ENCODE measurements at places on chromosomes 3 and 15.

DNA sequence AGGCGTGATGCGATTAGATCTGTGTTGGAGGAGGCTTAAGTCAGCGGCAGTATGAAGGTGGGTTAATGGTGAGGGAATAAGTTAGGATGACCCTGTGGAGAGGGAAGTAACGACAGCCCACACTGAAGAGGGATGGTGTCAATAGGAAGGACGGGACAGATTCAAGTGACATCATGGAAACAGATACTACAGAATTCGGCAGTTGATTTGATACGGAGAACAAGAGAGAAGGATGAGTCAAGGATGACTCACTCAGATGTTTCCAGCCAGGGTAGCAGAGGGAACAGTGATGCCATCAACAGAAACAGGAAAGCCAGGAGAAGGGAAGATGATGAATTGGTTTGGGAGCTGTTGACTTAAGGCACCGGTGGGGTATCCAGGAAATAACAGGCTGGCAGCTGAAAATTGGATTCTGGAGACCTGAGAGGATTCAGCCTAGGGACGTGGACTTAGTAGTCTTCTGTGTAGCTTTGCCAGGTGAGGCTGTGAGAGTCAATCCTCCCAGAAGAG is 38.0 kb downstream of the SHC4 start:
- DNase-seq: peak; percentile 17

GRCh38 chr15:64224511-64224910 is 61.7 kb upstream of the PPIB start:
- DNase-seq: no peak

GRCh38 chr3:81097889-81098288 is 663.6 kb downstream of the GBE1 start:
- DNase-seq: no peak

DNA sequence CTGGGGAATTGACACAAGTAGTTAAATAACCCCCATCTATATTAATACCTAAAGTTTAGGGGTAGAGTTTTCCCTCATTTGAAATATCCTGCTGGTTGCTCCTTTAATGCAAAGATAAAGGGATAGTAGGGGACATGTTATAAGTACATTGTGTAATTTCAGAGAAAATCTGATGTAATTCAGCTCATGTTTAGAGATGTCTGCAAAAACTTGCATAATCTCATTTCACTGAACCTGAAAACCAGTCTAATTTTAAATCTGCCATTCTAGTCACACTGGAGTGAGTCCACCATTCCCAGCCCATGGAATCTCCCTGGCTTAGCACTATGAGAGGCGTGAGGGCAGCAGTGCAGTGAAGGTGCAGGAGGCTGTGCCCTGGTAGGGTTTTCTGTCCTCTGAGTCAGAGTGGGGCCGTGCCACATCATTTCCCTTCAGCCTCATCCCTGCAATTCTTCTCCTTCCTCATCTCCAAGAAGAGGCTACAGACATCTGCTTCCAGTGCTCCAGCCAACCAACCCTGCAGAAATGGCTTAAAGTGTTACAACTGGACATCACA is 246.3 kb upstream of the UMPS start:
- DNase-seq: no peak

- DNase-seq: no peak
Measured at GRCh38 chr3:46852839-46853355, 10.3 kb downstream of the MYL3 start.

GRCh38 chr3:187888701-187889100 is 143.4 kb upstream of the BCL6 start:
- no peak for DNase-seq
